ENCODE measurements at places on chromosomes 13 and 19.

DNA sequence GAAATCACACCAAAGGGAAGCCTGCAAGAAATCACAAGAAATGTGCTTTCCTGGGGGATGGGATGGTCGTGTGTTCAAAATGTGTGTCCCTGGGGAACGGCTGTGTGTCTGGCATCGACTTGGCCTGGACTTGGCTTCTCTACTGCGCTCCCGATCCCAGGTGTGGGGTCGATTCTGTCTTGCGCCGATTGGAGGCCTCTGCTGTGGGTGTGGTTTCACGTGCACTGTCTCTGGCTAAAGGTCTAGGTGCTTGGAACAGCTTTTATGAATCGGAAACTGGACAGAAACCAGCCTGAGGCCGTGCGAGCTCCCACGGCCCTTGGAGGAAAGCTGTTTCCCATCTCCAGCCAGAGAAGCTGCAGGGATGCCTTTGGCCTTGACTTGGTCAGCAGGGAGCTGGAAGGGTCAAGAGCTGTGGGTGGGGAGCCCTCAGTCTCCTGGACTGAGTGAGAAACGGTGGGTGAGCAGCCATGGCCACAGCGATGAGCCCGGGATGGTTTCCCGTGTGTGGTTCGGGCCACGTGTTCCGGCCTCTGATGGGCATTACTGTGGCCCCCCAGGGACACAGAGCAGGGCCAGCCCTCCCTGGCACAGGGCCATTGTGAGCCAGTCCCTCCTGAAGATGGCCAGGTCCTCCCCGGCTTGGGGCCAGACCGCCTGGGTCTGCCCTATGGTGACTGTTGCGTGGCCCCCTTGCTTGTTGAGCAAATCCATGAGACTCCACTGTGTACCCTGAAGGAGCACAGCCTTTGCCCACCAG lies 29.7 kb downstream of the MCF2L start:
- DNase-seq, result no peak

- DNase-seq, result no peak
These were observed 21.3 kb upstream of the EPHX3 start for GRCh38 chr19:15253513-15253912.

GRCh38 chr13:102678339-102679107 lies 16.3 kb downstream of the METTL21C start:
- DNase-seq, result no peak

- DNase-seq, result peak; percentile 59
These were observed 845 bp downstream of the SPRY2 start for GRCh38 chr13:80339912-80340650.
